Globus pallidus (tissue), 1 donor: ENCODE measurements at places on chromosomes 3 and 15.

DNA sequence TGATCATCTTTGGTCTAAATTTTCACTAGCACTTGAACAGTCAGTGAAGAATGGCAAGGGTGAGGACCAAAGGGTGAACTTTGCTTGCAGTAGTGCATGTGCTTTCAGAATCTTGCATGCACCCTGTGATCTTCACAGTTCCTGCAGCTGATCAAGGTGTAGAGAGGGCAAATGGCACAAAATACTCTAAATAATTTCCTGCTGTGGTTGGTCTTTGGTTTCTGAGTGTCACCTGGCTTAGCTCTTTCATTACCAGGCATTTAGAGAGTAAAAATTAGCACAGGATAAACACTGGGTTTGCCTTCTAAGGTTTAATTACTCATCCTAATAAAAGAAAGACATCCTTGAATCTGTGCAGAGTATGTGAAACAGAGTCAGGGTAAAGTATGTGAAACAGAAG lies 11.4 kb downstream of the TIPARP start:
- no peak for DNase-seq

DNA sequence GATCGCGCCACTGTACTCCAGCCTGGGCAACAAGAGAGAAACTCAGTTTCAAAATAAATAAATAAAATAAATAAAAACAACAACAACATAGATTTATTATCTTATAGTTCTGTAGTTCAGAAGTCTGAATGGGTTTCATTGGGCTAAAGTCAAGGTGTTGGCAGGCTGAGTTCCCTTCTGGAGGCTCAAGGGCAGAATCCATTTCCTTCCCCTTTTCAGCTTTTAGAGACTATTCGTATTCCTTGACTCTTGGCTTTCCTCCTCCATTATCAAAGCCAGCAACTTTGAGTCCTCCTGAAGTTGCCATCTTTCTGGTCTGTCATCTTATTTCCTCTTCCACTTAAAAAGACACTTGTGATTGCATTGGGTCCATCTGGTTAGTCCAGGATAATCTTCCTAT lies 12.1 kb downstream of the BLM start:
- no peak for DNase-seq

DNA sequence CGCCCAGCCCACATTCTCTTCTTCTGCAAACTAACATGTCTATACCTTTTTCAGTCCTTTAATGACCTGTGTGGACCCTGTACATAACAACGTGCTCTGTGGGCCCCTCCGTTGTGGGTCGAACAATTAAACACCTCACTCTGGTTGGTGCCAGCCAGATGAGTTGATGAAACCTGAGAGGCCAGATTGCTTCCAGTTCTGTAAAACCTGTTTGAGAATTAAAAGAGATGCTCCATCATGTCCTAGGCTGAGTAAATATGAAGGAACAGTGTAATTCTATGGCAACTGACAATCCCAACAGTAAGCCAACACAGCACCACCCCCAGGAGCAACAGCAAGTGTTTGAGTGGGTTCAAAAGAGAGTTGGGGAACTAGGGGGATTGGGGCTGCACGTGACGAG lies 5.7 kb upstream of the THBS1 start:
- DNase-seq = no peak

DNA sequence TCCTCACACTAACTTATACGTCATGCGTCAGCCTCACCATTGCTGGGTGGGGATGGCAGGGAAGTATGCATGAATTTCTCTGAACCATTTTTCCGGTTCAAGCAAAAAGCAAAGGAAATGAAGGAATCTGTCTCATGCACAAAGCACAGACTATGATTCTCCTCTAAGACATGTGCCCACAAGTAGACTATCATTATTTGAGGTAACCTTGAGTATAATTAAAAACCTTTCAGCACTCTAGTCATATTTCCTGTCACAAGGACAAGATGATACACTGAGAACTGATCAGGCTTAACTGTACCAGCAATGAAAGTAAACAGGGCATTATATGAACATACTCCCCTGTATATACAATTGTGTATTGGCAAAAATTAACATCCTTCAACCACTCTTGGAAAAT lies 56.7 kb upstream of the TSC22D2 start:
- no peak for DNase-seq

GRCh38 chr3:152960684-152961083 lies 125.8 kb downstream of the P2RY1 start:
- no peak for DNase-seq

GRCh38 chr3:115146032-115146417 lies 1.1 kb downstream of the ZBTB20 start:
- peak; percentile 59 for DNase-seq

DNA sequence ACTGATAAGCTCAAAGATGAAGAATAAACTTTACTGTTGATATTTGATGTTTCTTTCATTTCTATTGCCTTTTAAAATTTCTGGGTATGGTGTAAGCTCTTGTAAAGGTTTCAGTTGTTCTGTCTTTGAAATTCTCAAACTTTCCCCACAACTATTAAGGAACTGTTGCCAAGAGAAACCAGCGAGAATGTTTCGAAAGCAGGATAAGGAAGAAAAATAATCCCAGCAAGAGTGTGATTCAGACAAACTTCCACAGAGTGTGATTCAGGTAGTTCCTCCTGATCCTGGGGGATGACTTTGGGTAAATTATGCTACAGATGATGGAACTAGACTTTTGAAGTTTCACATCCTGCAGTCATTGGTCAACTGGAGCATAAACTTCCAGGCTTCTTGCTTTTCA lies 632.0 kb downstream of the NSUN3 start:
- DNase-seq = no peak

DNA sequence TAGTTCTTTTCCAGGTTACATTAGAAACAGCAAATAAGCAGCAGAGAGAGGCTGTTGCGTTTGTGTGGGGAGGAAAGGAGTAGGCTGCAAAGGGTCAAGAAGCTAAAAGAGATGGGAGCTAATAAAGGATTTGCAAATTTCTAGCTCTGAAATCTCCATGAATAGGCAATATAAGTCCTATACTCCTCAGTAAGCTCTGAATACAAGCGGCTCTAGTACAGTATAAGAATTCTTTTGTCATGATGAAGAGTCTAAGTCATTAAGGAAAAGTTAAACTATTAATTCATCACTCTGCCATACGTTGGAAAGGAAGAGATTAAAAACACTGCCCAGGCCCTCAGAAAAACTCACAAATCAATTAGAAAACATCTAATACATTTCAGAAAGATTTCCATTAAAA lies 59.3 kb downstream of the CEP152 start:
- no peak for DNase-seq

- no peak for DNase-seq
Measured at GRCh38 chr15:100708916-100709315, 106.5 kb downstream of the ASB7 start.

DNA sequence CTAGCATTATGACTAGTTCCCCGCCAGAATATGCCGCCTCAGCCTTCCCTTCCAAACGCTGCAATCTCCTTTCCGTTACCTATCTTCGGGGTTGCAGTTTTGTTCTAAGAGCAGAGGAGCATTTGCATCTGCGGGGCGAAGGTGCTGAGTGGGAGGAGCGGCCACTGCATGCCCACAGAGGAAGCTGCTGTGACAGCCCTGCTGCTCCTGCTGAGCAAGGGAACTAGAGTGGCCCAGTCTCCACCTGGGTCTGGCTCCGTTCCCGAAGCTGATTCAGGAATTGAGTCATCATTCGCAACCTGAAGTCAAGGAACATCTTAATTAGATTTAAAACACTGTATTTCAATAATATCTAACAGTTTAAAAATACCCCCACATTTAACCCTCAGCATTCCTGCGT lies 98.2 kb upstream of the TJP1 start:
- DNase-seq = no peak

GRCh38 chr15:88646088-88646405 lies 7.2 kb downstream of the ISG20 start:
- no peak for DNase-seq

- DNase-seq = no peak
Measured at GRCh38 chr15:90028376-90028944, 27.3 kb downstream of the ZNF710 start.

- no peak for DNase-seq
Measured at GRCh38 chr3:194946091-194946490, 260.4 kb downstream of the FAM43A start.

DNA sequence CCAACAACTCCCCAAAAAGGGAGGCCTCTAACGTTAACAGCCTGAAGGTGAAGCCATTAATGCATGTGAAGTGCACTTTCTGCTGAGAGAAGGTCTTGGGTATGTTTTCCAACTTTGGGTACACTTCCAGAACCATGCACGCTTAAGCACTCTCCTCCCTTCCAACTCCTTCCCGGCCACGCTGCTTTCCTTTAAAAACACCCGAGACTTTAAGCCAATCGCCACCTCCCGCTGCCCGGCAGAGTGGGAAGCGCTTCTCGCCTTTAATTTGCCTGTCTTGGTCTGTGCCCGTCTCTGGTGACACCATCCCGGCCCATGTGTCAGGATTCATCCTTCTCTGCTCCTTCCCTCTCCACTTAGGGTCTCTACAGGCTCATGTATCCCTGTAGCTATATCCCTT lies 35.3 kb downstream of the ITGB5 start:
- no peak for DNase-seq

- no peak for DNase-seq
Measured at GRCh38 chr3:107939691-107940442, 151.0 kb downstream of the CD47 start.

DNA sequence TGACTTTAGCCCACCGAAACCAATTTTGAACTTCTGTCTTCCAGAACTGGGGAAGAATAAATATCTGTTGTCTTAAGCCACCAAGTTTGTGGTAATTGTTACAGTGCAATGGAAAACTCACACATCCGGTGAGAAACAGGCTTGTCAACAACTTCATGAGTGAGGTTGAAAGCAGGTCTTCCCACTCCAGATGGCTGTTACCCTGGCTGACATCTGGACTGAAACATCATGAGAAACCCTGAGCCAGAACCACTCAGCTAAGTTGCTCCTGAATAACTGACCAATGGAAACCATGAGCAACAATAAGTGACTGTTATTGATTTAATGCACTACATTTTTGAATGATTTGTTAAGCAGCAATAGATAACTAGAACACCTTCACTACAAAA lies 10.3 kb downstream of the ACSBG1 start:
- no peak for DNase-seq

GRCh38 chr3:9208605-9209152 lies 40.8 kb downstream of the SRGAP3 start:
- no peak for DNase-seq

DNA sequence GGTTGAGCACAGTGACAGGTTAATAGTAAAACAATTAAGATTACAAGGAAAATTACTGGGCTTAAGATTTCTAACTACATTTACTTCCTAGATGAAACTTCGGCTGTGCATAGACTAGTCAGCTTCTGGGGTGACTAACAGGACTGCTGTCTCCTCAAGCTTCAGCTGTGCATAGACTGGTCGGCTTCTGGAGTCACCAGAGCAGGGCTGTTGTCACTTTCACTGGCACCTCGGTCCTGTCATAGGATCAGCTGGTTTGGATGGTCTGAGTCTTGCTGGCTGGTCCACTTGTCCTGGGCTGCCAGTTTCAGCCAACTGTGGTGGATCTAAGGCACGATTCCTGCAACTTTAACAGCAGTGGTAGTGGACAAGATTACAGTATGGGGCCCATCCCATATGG lies 23.9 kb upstream of the ACAD9 start:
- no peak for DNase-seq

DNA sequence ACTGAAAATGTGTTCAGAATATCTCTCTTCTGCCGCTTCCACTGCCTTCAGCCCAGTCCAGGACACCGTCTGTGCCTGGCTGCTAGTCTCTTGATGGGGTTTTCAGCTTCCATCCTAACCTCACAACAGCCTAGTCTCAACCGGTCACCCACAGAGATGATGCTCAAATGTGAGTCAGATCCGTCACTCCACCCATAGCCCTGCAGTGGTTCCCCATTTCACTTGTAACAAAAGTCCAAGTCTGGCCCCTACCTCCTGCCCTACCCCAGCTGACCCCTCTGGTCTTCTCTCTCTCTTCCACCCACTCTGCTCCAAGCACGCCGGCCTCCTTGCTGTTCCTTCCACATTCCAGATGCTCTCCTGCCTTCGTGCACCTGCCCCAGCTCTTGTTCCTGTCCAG lies 68.1 kb downstream of the PPARG start:
- no peak for DNase-seq

- no peak for DNase-seq
Measured at GRCh38 chr3:26237036-26237682, 385.4 kb upstream of the LRRC3B start.

GRCh38 chr3:178308771-178309170 lies 227.5 kb upstream of the KCNMB2 start:
- no peak for DNase-seq

DNA sequence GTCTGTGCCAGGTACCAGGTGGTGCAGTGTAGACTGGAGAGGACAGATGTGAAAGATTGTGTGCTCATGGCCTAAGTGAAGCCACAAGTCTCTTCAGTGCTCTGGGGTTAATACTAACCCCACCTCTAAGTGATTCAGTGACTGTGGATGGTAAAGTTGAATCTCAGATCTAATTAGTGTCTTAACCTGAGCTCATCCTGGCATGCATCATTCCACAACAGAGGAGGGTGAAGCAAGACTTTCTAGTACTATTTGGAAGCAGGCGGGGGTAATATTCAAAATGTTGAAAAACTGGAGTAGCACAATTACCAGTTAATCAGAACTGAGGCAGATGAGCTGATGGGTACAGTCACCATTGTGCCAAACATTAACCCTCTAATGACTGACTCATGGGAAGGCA lies 2.8 kb upstream of the MESD start:
- no peak for DNase-seq

- no peak for DNase-seq
Measured at GRCh38 chr15:99101501-99101900, 3.4 kb upstream of the SYNM start.

- no peak for DNase-seq
Measured at GRCh38 chr3:124461126-124461525, 269.1 kb upstream of the UMPS start.

GRCh38 chr3:127783642-127784160 lies 38.6 kb downstream of the MGLL start:
- no peak for DNase-seq

- no peak for DNase-seq
Measured at GRCh38 chr15:51382787-51383186, 41.3 kb downstream of the GLDN start.

- DNase-seq = no peak
Measured at GRCh38 chr3:4355401-4356219, 52.4 kb downstream of the SETMAR start.

DNA sequence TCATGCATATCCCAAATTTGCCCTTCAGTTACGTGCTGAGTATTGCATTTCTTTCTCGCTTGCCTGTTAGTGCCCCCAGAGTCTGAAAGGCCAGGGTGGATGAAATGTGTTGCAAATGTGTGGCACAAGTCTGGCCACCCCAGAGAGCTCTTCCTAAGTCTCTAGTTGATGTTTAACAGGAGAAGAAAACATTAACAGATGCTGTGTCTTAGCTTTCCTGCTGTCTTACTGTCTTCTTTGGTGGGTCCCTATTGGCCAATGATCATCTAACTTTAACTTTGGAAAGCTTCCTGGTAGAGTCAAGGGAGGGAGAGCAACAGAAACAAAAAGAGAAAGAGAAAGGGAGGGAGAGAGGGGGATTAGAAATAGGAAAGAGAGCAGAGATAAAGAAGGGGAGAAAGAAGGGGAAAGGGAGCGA lies 76.7 kb upstream of the P3H2 start:
- no peak for DNase-seq

GRCh38 chr3:17258823-17259436 lies 374.2 kb downstream of the PLCL2 start:
- DNase-seq = peak; percentile 44

- no peak for DNase-seq
Measured at GRCh38 chr3:156741935-156742334, 67.5 kb downstream of the TIPARP start.

GRCh38 chr3:127224118-127224517 lies 31.2 kb downstream of the PRR23E start:
- no peak for DNase-seq

- no peak for DNase-seq
Measured at GRCh38 chr3:152419748-152420147, 151.0 kb downstream of the MBNL1 start.
